ENCODE measurements at places on chromosomes 12 and 14. TPM values are rescaled to one million over a fixed set of nuclear protein-coding genes. Genes with fewer than 3 reads are reported as not detected.

- no peak for DNase-seq
Observed at GRCh38 chr12:57543581-57543980, 3.4 kb downstream of the DCTN2 start.

GRCh38 chr12:54765652-54766051 lies 88.7 kb upstream of the MUCL1 start:
- no peak for DNase-seq

- DNase-seq: no peak
Observed at GRCh38 chr12:20832911-20833310, 22.4 kb downstream of the SLCO1B3 start.

GRCh38 chr12:100698518-100698917 lies 96.1 kb upstream of the ANO4 start:
- DNase-seq: peak; percentile 24

- DNase-seq: no peak
Observed at GRCh38 chr14:77585385-77585784, 31.1 kb downstream of the SPTLC2 start.

DNA sequence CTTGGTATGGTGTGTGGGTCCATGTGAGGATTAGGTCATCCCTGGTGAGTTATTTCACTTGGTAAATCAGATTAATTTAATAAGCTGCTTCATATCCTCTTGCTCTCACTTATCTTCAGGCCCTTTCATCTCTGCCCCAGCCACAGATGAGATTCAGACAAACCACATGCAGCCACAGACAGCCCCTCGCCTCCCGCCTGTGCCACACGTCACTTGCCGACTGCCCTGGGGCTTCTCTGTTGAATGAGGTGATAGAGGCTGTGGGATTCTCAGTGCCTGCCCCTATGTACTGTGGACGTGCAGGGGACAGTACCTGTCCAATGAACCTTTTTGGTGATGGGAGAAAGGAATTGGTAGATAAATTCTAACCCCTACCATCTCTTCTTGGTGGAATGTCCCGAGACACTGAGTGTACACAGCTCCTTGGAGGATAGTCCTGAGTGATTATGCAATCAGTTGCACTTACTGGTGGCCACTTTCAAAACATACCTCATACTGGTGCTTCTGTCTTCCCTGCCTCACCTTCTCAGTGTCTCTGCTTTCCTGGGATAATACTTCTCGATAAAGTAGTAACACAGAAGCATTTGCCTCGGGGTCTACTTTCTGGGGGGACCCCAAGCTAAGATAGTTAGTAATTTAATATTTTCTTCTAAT lies 248.7 kb downstream of the TTC6 start:
- no peak for DNase-seq

GRCh38 chr12:11877102-11877826 lies 193.5 kb upstream of the BCL2L14 start:
- no peak for DNase-seq

DNA sequence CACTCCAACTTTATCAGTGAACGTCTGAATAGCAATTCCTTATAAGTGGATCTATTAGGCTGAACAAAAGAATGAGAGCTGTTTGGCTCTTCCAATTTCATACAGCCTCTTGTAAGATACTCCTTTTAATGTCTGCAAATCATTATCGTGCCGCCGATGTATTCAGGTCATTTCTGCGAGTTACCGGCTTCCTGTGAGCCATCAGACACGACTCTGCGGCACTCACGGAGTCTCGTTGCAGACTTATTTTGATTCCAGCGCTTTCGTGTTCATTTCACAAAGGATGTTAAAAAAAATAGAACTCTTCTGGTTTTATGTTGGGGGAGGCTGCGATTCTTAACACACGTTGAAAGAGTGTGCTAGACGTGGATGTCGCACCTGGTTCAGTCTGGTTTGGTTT lies 106.6 kb downstream of the GLT1D1 start:
- no peak for DNase-seq

DNA sequence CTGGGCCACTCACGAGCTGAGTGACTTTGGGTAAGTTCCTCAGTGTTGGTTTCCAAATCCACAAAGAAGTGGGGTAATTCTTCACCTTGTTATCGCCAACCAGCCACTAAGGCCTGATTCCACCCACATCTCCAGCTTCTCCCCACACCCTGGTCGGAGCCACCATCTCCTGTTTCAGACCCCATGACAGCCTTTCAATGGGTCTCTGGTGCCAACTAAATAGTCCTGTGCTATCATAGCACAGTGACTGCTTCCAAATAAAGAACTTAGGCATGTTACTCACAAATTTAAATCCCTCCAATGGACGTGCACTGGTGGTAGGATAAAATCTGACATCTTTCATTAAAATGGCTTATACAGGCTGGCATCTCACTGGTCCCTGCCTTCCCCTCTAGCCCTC lies 44.0 kb downstream of the TBX5 start:
- DNase-seq: no peak

- no peak for DNase-seq
Observed at GRCh38 chr14:99976681-99977080, 88.5 kb upstream of the EVL start.

DNA sequence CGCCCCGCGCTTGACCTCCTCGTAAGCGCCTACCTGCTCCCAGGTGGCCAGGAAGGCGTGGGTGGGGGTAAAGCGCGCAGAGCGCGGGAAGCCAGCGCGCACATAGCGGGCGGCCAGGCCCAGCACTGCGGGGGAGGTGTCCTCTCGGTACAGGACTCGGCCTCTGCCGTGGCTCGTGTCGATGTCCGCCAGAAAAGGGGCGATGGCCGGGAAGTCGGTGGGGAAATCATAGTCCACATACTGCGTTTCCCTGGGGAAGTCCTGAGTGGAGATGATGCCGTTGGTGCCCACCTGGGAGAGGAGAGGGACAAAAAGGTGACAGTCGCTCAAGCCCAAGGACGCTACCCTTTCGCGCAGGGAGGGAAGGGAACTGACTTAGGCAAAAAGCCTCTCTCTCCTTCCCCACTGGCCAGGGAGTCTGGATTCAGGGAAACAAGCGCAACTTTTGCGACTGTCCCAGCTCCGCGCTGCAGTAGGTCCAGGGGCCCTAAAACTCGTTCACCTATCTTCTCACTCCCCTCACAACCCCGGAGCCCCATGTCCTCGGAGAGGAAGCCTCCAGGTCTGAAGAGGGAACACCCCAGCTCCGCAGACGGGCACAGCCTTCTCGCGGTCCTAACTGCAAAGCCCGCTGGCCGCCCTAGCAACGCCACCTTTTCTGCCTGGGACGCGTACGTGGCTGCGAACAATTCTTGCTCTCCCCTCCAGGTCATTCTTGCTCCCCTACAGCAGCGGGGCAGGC lies 815 bp downstream of the NID2 start:
- no peak for DNase-seq

GRCh38 chr12:19154686-19155085 lies 25.2 kb downstream of the PLEKHA5 start:
- no peak for DNase-seq

DNA sequence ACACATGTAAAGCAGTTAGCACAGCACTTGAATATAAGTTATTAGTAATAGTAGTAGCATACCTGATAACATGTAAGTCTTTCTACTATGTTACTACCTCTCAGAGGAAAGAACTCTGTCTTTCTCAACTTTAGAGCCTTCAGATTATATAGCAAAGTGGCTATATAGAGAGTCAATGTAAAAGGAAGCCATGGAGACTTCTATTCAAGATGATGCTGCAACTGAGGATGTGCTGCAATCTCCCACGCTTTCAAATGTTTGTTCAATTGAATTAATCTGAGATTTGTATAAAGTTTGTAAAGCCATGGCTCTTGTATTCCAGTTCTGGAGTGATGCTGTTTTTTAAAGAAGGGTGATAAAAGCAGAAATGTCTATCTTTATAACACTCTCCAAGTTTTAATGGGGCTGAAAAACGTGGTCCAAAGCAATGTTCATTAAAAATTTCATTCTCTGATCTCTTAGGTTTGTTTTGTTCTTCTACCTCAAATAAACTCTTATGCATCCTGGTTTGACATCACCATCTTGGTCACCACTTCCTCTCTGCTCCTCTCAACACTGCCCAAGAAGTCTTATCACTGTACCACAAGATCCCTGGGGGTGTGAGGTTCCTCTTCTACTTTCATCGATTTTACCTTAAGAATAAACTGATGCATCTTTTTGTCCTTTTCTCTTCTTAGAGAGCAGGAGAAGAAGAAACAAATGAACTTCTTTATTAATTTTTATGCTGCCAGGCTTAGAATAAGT lies 40.6 kb downstream of the C12orf42 start:
- DNase-seq: no peak

DNA sequence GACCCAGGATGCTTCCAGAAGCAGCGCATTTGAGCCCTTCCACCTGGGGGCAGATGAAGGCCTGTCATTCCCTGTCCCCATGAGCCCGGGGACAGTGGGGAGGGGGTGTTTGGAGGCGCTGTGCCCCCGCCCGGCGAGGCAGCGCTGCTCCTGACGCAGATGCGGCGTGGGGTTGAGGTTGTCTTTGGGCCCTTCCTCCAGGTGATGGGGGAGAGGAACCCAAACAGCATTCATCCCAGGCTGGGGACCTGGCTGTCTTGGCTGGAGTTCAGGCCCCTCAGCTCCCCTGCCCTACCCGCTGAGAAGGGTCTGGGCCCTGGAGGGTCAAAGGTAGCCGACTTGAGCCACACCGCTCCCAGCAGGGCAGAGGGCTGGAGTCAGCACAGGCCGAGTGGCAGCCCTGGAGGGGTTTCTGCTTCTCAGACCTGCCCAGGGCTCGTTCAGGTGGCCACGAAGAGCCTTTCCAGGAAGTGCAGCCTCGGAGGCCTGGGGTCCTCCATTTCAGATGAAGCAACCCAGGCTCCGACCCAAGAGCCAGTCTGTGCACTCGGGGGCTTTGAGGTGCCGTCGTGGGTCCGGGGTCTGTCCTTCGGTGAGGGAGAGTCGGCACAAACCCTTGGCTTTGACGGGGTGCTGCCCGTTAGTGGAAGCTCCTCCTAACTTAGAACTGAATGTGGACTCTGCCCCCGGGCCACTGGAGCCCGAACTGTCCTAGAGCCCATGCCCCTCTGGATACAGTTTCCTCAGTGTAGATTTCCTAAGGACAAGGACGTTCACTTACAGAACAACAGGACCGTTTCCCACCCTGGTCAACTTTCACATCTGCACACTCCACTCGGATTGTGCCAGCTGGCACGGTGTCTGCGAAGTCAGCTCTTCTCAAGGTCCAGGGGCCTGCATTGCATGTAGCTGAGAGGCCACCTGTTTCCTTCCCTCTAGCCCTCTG lies 16.1 kb downstream of the ACADS start:
- DNase-seq: peak; percentile 64

DNA sequence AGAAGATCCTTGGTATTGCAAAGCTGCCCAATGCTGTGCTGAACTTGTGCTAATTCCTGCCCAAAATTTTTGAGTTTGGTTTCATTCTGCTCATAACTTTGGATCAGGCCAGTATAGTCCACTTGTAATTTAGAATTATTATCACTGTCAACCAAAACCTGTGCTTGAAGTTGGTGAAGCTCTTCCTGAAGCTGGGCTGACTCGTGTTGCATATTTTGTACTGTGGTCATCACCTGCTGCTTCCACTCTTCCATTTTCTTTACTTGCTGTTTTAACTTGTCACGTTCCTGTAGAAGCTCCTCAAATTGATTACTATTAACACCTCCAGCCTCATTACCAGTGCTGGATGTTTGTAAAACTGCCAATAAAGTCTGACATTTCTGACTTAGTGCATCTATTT lies 35.8 kb downstream of the TRIP11 start:
- DNase-seq: no peak

DNA sequence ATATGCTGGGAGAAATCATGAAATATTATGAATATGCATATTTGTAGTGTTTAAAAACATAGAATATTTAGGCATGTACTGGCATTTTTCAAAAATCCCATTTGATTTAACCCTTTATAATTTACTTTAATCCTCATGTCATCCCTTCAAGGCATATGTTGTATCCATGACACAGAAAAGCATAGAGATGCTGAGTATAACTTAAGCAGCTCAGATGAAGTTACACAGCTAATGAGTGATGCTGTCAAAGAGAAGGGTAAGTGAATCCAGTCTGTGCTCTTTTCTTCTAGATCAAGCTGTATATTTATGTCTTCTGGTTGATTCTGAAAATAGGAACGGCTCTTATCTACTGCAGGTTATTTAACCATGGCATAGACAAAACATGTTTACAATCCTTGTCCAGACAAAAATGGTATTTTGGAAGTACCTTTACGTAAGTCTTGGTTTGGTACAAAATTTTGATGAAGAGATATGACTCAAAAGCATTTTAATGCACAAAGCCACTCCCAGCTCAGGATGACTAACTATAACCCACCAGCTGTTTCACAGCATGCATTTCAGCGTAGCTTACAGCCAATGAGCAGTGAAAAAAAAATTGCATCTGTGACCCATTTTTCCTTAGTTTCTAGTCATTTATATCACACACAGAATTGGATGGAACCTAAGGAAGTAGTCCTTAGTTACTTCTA lies 201.7 kb downstream of the STXBP6 start:
- peak; percentile 86 for DNase-seq

The PLEKHG7 gene
- not detected for total RNA-seq

The MEG3 gene
- 81.0 TPM for total RNA-seq

The ABCD4 gene
- 21.0 TPM for total RNA-seq

The PTCSC3 gene
- not detected for total RNA-seq

The KRT1 gene
- total RNA-seq: not detected

The SYNE2 gene
- 11.8 TPM for total RNA-seq

The EDDM3A gene
- not detected for total RNA-seq
